ENCODE measurements at places on chromosomes 7 and 10.

DNA sequence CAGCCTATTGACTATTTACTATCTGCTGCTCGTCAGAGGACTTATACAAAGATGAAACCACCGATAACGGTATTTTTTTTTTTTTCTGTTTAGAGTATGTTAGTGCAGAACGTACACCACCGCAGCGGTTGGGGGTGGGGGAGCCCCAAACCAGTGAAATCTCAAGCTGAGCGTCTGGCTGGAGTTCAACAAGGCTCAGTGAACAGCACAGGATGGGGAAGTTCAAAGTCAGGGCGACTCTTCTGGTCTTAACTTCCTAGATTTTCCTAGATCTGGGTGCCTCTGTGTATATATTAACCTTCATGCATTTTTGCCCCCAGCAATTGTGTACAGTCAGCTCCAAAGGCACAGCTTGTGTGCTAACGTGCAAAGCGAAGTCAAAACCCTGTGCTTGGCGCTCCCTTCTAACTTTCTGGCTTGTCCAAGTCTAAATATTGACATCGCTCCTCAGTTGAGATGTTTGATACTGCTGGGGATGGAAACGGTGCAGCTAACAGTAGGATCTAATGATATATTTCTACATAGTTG is 1.1 kb downstream of the RHOBTB1 start:
- H3K27me3 ChIP-seq, result peaks cover 13% of the 10 kb centered on the region
- H3K27ac ChIP-seq, result no peak overlapping the region
- DNase-seq, result no peak
- peaks cover 5% of the 10 kb centered on the region for H3K4me1 ChIP-seq

- no peak for DNase-seq
- no peak overlapping the region for H3K27ac ChIP-seq
- no peak overlapping the region for H3K4me3 ChIP-seq
- H3K36me3 ChIP-seq, result no peaks in the 10 kb centered on the region
- H3K27me3 ChIP-seq, result no peaks in the 10 kb centered on the region
- H3K4me1 ChIP-seq, result no peaks in the 10 kb centered on the region
Measured at GRCh38 chr7:39493934-39494333, 72.3 kb upstream of the YAE1 start.

GRCh38 chr10:116740971-116741370 is 1.4 kb downstream of the HSPA12A start:
- H3K4me3 ChIP-seq, result peak overlapping the region; percentile 56
- no peak for DNase-seq
- no peaks in the 10 kb centered on the region for H3K4me1 ChIP-seq
- H3K27ac ChIP-seq, result no peak overlapping the region

- H3K27me3 ChIP-seq, result no peaks in the 10 kb centered on the region
- H3K36me3 ChIP-seq, result no peaks in the 10 kb centered on the region
- peaks cover 2% of the 10 kb centered on the region for H3K4me1 ChIP-seq
- H3K27ac ChIP-seq, result no peak overlapping the region
- peak; percentile 42 for DNase-seq
- H3K4me3 ChIP-seq, result no peak overlapping the region
Measured at GRCh38 chr10:132865851-132866600, 76.3 kb downstream of the CFAP46 start.

DNA sequence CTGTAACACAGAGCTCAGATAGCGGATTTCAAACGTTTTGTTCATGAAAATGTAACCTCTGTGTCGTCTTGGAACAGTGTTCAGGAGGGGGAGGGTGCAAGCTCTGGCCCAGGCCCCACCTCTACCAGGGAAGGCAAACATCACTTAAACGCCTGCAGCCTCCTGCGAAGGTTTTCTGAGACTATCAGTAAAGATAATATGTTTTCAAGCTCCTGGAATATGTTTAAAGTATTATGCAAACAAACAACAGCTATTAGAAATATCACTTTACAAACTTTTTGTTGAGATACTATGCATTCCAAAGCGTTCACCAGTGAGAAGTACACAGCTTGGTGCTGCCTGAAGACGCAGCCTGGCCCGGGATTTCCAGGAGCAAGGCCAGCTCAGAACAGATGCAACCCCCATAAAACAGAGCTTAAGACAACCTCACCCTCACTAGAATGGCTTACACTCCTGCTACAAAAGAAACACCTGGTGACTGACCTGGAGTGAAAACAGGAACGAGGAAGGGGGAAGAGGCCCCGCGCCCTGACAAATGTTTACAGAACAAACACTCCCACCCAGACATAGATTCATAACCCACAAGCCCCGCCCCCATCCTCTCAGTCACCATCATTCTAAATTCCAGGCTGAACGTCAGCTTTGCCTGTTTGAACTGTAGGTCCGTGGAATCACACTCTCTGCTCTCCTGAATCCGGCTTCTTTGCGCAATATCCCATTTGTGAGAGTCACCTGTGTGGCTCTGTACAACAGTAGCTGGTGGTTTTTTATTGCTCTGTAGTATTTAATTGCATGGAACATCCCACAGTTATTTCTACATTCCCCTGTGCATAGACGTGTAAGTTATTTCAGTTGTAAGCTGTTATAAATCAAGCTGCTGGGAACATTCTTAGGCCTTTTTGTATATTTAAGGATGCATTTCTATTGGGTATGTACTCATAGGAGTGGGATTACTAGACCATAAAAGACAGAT is 155.0 kb downstream of the PTPRN2 start:
- peaks cover 4% of the 10 kb centered on the region for H3K4me1 ChIP-seq
- H3K27ac ChIP-seq, result no peak overlapping the region
- no peak for DNase-seq
- no peaks in the 10 kb centered on the region for H3K36me3 ChIP-seq

DNA sequence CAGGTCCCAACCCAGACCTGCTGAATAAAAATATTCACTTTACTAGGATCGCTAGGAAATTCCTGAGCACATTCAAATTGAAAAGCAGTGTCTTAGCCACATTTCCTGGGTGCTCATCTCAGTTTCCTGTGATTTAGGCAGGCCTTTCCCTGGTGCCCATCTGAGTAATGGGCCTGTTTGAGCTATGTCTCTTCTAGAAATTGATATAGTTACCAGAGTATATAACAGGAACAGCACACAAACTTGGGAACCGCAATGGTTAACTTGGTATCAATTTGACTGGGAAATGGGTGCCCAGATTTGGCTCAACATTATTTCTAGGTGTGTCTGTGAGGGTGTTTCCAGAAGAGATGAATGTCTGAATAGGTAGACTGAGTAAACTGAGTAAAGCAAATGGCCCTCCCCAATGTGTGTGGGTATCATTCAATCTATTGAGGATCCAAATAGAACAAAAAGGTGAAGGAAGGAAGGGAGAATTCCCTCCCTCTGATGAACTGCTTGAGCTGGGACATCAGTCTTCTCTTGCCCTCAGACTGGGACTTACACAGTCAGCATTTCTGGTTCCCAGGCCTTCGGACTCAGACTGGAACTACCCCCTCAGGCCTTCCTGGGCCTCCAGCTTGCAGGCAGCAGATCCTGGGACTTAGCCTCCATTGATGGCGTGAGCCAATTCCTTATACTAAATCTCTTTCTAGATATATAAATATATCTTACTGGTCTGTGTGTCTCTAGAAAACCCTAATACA is 99.1 kb downstream of the CCDC71L start:
- no peak overlapping the region for H3K4me3 ChIP-seq
- no peaks in the 10 kb centered on the region for H3K36me3 ChIP-seq
- no peaks in the 10 kb centered on the region for H3K27me3 ChIP-seq

DNA sequence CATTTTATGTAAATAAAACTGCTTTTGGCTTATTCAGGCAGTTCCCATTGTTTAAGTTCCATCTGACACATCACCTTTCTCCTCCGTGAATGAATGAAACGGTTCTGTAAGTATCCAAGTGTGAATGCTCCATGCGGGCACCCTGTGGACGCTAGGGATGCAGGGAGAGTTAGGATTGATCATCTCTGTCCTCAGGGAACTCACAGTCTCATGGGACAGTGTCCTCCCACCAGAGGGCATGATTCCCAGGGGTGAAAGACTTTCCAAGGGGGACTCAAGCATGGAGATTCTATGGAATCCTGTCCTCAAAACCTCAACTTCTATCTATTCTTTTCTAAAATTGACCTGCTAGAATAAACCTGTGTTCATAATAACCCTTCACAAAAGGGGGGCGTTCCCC is 98.8 kb downstream of the HECW1 start:
- no peaks in the 10 kb centered on the region for H3K27me3 ChIP-seq
- no peak overlapping the region for H3K4me3 ChIP-seq
- no peak for DNase-seq
- H3K4me1 ChIP-seq, result peaks cover 8% of the 10 kb centered on the region

GRCh38 chr7:149804106-149804505 is 30.7 kb upstream of the ZNF467 start:
- H3K36me3 ChIP-seq, result no peaks in the 10 kb centered on the region
- H3K27me3 ChIP-seq, result no peaks in the 10 kb centered on the region
- no peak overlapping the region for H3K27ac ChIP-seq
- peaks cover 7% of the 10 kb centered on the region for H3K4me1 ChIP-seq

- no peak overlapping the region for H3K27ac ChIP-seq
- H3K4me1 ChIP-seq, result 0 out of 2 replicates have a peak, but pooled peaks cover 2% of the 10 kb centered on the region
- H3K27me3 ChIP-seq, result no peaks in the 10 kb centered on the region
- no peaks in the 10 kb centered on the region for H3K36me3 ChIP-seq
- DNase-seq, result no peak
- no peak overlapping the region for H3K4me3 ChIP-seq
Measured at GRCh38 chr7:55100544-55101327, 81.9 kb downstream of the EGFR start.

DNA sequence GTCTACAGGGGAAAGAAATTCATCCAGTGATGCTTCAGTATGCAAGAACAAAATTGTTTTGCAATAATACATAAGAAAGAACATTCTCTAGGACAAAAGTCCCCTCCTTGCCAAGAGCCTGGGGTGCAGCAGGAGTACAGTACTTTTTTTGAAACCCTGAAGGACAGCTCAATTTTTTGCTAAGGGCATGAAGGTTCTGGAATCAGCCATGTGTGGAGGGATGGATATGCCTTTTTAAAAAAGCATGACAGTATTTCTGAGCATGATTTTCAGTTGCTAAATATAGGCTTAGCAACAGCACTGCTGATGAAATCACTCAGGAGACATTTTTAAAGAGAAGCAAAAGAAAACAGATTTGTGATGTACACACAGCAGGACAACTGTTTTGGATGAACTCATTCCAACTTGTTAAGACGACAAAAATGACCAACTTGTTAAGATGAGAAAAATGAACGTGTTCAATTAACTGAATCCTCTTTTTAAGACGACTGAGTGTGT is 39.3 kb downstream of the HBP1 start:
- no peaks in the 10 kb centered on the region for H3K4me1 ChIP-seq
- H3K27me3 ChIP-seq, result no peaks in the 10 kb centered on the region
- H3K27ac ChIP-seq, result no peak overlapping the region
- peaks cover 4% of the 10 kb centered on the region for H3K36me3 ChIP-seq
- no peak for DNase-seq

GRCh38 chr7:98307971-98308466 is 26.5 kb downstream of the BRI3 start:
- H3K4me1 ChIP-seq, result peaks cover 5% of the 10 kb centered on the region
- peaks cover 48% of the 10 kb centered on the region for H3K36me3 ChIP-seq

DNA sequence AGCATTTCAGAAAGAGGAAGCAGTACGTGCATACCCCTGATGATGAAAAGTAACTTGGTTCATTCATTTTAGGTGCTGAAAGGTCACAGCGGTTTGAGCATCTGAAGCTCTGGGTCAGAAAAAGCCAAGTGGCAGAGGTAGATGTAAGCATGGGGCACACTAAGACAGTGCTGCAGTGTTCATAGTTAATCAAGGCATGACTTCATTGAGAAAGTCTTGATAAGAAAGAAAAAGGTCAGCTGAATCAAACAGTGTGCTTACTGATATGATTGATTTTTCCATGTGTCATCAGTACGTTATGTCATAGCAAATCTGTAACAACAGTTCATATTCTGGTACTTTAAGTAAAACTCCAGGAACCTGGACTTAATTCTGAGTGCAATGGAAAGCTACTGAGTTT is 107.7 kb upstream of the PCLO start:
- no peaks in the 10 kb centered on the region for H3K4me1 ChIP-seq
- H3K36me3 ChIP-seq, result no peaks in the 10 kb centered on the region
- DNase-seq, result no peak
- no peaks in the 10 kb centered on the region for H3K27me3 ChIP-seq
- H3K4me3 ChIP-seq, result no peak overlapping the region

GRCh38 chr7:70693686-70694433 is 438.1 kb upstream of the GALNT17 start:
- DNase-seq, result peak; percentile 85
- peak overlapping the region; percentile 93 for H3K4me3 ChIP-seq

GRCh38 chr10:111874576-111874975 is 309.0 kb downstream of the GPAM start:
- no peaks in the 10 kb centered on the region for H3K27me3 ChIP-seq
- H3K36me3 ChIP-seq, result no peaks in the 10 kb centered on the region
- peaks cover 2% of the 10 kb centered on the region for H3K4me1 ChIP-seq
- no peak overlapping the region for H3K4me3 ChIP-seq
- H3K27ac ChIP-seq, result no peak overlapping the region

GRCh38 chr7:43700059-43700501 is 29.2 kb downstream of the COA1 start:
- DNase-seq, result no peak
- no peak overlapping the region for H3K4me3 ChIP-seq
- H3K36me3 ChIP-seq, result no peaks in the 10 kb centered on the region
- no peaks in the 10 kb centered on the region for H3K4me1 ChIP-seq
- H3K27ac ChIP-seq, result no peak overlapping the region

DNA sequence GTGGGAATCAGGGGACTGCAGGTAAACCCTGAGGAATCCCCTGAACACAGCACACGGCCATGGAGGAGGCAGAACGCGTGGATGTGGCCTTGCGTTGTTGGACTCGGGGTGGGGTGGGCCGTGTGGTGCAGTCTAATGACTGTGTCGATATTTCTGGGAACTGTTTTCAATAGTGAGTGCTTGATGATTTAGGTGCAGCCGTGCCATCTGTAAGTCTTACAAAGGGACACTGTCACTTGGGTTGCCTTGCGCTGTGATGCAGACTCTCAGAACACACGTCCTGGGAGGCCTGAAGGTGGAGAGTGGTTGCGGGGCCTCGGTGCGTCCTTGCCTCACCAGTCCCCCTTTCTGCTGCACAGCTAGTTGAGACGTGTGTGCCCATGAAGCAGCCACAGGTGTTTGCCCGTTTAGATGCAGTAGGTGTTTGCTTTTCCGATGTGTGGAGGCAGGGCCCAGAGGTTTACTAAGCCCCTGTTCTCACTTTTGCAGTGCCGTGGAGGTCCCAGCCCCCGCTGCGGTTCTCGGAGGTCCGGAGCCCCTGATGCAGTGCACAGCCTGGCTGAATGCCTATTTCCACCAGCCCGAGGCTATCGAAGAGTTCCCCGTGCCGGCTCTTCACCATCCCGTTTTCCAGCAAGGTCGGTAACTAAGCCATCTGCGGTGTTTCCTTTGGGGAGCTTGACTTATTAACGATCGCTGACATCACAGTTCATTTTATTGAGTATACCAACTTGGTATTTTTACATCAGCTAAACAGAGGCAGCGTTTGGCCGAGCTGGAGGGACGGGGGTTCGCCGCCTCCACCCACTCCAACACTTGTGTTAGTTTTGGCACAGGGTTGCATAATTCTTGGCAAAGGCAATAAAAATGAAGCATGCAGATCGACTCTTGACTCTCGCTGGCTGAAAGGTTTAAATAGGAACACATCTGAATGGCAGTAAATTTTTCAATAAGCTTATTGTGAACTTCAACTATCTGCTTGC is 240.7 kb downstream of the MGMT start:
- H3K4me1 ChIP-seq, result no peaks in the 10 kb centered on the region
- no peak for DNase-seq
- H3K36me3 ChIP-seq, result no peaks in the 10 kb centered on the region

GRCh38 chr7:3981281-3981680 is 680.2 kb downstream of the SDK1 start:
- no peaks in the 10 kb centered on the region for H3K27me3 ChIP-seq
- no peaks in the 10 kb centered on the region for H3K36me3 ChIP-seq
- DNase-seq, result no peak
